Bronchial epithelial cell (primary cell): ENCODE measurements at places on chromosomes 2 and 18. TPM values are rescaled to one million over a fixed set of nuclear protein-coding genes. Genes with fewer than 3 reads are reported as not detected.

Gene IL1R2
- not detected in 2 replicates for total RNA-seq

- no peak for DNase-seq
Measured at GRCh38 chr2:25881764-25882163, 3.5 kb upstream of the ASXL2 start.

Gene PCARE
- total RNA-seq = not detected in 2 replicates

GRCh38 chr2:110995911-110996310 lies 124.8 kb upstream of the BCL2L11 start:
- DNase-seq = no peak

Gene PDIA6
- 418 and 582 TPM in 2 replicates for total RNA-seq

Gene UGT1A3
- 2.7 TPM in 1 of 2 replicates, not detected in the other for total RNA-seq

Gene TRIM43
- under 0.01 TPM in 1 of 2 replicates, not detected in the other for total RNA-seq

GRCh38 chr2:96452053-96452452 lies 53.1 kb downstream of the NEURL3 start:
- DNase-seq = no peak

Gene ADCYAP1
- not detected in 2 replicates for total RNA-seq

Gene SPTBN1
- total RNA-seq = 339 and 365 TPM in 2 replicates
